NCI-H510A (cell line): ENCODE measurements at places on chromosomes 7 and 10.

GRCh38 chr7:24502135-24502488 is 71.1 kb upstream of the PALS2 start:
- DNase-seq: no peak

DNA sequence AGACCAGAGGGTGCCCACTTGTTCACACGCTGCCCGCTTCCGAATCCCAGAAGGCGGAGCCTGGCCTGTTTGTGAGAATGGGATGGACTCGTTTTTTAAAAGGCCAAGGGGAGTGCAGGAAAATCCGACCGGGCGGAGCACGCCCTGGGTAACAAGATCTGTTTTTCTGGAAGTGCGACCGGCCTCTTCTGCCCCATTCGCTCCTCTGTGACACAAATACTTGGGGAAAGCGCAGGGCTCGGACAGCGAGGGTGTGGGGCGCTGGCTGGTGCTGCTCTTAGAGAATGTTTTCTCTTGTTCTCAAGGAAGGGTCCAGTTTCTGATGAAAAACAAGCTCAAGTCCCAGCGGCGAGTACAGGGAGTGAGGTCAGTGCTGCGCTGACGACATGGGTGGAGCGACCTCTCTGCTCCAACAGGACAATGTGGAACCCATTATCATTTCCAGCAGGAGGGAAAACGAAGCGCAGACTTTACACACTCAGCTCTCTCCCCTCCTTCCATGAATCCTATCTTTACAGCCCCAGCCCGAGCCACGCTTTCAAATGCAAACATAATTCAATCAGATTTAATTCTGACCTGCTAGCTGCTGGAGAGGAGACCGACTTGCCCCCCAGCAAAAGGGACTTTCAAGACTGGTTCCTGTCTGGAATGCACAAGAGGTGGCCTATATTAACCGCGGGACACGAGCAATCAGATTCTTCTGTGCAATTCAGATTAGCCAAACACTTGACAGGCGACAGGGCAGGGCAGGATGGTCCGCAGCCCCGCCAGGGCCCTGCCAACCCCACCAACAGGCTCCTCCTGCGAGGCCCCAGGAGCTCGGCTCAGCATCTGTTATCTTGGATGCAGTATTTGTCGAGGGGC is 1.1 kb downstream of the RADIL start:
- no peak for DNase-seq

- DNase-seq: no peak
These were observed 82.3 kb downstream of the DAGLB start for GRCh38 chr7:6365451-6365850.

DNA sequence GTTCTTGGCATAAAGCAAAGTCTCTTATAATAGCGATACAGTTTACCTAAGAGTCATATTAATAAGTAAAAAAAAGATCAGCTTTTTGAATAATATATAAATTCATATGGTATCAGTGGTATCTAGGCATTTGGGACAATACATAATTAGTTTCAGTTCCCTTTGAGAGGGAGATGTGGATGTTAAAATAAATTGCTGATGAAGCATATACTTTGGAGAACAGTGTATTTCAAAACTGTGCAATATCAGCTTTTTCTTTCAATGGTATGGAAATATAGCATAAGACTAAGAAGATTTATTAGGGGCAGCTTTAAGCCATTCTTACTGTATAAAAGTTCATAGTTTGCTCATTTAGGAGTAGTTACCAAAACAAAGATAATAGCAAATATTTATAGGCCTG is 35.5 kb downstream of the MDFIC start:
- DNase-seq: no peak

- no peak for DNase-seq
These were observed 22.4 kb upstream of the SMC3 start for GRCh38 chr10:110544958-110545537.

DNA sequence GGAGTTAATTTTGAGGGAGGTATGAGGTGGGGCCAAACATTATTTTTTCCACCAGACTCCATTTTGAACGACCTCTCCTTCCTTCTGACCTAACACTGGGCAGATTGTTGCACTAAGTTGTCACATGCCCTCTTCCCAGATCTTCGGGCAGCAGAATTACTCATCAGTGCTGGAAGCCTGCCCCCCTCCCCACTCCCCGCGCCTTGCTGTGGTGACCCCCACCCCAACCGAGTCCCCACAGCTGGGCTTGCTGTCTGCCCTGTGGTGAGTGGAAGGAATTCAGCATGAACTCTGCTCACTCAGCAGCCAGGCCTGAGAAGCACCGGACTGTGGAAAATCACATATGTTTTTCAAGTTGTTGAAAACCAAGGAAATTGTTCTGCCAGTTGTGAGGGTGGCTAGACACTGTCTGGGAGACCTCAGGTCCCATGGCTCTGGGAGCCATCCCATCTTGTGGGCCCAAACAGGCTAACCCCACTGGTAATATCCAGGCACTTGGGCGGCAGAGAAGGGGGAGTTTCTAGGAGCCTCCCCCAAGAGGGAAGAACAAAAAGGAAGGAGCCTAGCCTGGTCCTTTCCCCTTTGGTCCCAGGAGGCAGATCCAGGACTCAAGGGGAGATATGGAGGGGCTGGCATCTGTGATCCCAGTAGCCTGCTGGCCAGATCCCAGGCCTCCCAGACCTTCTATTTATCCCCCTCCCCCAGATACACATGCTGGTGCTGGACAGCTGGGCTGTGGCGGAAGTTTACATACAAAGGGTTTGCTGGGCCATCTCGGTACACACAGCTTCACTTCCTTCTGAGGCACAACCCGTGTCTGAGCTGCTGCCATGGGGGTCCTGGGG is 3.5 kb upstream of the AEBP1 start:
- no peak for DNase-seq

- DNase-seq: no peak
These were observed 738 bp downstream of the POM121 start for GRCh38 chr7:72925546-72926120.

GRCh38 chr10:51843966-51844365 is 144.6 kb upstream of the CSTF2T start:
- DNase-seq: no peak
